Posterior vena cava (tissue), 2 donors: ENCODE measurements at places on chromosomes 11 and 22. TPM values are rescaled to one million over a fixed set of nuclear protein-coding genes. Genes with fewer than 3 reads are reported as not detected.

HBE1 gene
- not detected for total RNA-seq

SLC37A2 gene
- 6.6 TPM for total RNA-seq

CARD10 gene
- total RNA-seq: 12.8 TPM

- no peak for DNase-seq
Measured at GRCh38 chr11:121572571-121573059, 119.8 kb upstream of the SORL1-AS1 start.

GRCh38 chr11:125261588-125261987 is 97.0 kb downstream of the PKNOX2 start:
- DNase-seq: no peak

OAF gene
- 82.6 TPM for total RNA-seq

DNA sequence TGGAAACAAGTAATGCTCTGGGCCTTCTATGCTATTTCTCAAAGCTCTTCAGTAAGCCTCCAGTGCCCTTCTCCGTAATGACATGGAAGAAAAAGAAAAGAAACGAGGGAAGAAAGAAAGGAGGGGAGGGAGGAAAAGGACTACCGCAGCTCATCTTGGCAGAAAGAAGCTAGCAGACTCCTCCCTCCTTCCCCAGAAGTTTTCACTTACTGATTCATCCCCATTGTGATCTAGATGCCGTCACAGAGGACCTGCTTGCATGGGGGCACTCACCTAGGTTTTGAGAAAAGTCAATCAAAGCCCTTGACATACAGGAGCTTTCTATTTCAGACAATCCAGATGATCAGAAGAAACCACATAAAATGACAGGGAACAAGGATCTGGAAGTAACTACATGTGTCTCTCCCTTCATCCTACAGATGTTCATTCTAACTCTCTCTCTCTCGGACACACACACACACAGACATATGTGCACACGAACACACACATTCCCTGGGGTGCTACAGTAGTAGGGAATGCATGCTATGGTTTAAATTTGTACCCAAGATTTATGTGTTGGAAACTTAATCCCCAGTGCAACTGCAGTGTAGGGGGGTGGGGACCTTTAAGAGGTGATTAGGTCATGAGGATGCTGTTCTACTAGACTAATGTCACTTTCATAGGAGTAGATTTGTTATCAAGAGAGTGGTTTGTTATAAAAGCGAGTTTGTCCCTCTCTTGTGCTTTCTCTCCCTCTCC is 37.6 kb upstream of the RCN1 start:
- DNase-seq: no peak

- DNase-seq: no peak
Measured at GRCh38 chr22:17842386-17842785, 68.1 kb upstream of the BID start.

GRCh38 chr22:24141586-24141985 is 39.7 kb upstream of the SUSD2 start:
- DNase-seq: no peak

CADM1 gene
- total RNA-seq: 5.5 TPM

KBTBD3 gene
- total RNA-seq: 8.3 TPM
